ENCODE measurements at places on chromosomes 12 and 14. TPM values are rescaled to one million over a fixed set of nuclear protein-coding genes. Genes with fewer than 3 reads are reported as not detected.

The AKAP6 gene
- total RNA-seq, result 10.3 TPM

DNA sequence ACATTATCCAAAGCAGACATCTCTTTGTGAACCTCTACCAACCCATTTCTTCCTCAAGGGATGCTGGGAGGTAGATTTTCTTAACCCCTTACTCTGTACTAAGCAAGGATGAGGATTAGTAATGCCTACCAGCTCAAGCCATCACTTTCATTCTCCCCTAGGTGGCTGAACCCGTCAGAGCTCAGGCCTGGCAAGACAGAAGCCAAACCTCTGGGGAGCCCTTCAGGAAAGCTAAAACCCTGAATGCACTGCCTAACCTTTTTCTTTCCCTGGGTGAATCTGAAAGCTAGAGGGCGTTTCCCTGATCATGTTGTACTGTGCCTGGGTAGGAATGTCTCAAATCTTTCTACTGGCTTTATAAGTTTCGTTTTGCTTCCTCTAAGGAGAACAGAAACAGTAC, 617.3 kb downstream of the RPL10L start:
- no peaks in the 10 kb centered on the region for H3K27me3 ChIP-seq
- H3K36me3 ChIP-seq, result no peaks in the 10 kb centered on the region
- no peak overlapping the region for H3K4me3 ChIP-seq
- H3K27ac ChIP-seq, result no peak overlapping the region
- no peaks in the 10 kb centered on the region for H3K4me1 ChIP-seq

The CLEC9A gene
- total RNA-seq, result not detected

The TTC9 gene
- total RNA-seq, result 0.66 TPM

The APEX1 gene
- total RNA-seq, result 169 TPM

- H3K4me3 ChIP-seq, result peak overlapping the region; percentile 27
- H3K4me1 ChIP-seq, result peaks cover 36% of the 10 kb centered on the region
- H3K27me3 ChIP-seq, result peaks cover 64% of the 10 kb centered on the region
- H3K36me3 ChIP-seq, result no peaks in the 10 kb centered on the region
Measured at GRCh38 chr12:48978741-48979601, 849 bp downstream of the WNT1 start.

The SLCO1B1 gene
- total RNA-seq, result not detected

DNA sequence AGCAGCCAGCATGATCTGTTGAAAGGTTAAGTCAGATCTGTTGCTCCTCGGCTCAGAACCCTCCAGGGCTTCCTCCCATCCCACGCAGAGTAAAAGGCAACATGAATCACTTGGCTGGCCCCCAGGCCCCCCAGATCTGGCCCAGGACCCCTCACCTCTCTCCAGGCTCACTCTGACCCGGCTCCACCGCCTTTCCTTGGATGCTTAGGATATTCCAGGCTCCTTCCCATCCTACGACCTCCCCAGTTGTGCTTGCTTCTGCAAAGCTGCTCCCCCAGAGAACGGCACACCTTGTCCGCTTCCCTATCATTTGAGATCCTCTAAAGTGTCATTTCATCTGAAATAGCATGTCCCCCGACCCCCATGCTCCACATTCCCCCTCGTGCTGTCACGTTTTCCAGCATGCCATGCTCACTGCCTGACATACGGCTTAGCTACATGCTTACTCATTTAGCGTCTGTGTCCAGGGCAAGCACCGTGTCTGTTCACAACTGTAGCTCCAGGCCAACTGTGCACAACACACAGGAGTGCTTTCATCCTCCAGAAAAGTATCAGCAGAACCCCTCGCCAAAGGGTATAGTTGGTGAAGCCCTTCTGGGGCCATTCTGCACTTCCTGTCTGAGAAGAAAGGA, 33.6 kb upstream of the BDKRB2 start:
- no peak overlapping the region for H3K4me3 ChIP-seq
- H3K27ac ChIP-seq, result no peak overlapping the region
- no peaks in the 10 kb centered on the region for H3K36me3 ChIP-seq
- no peak for DNase-seq
- no peaks in the 10 kb centered on the region for H3K27me3 ChIP-seq

The KLRK1 gene
- total RNA-seq, result 1.1 TPM
